ENCODE measurements at places on chromosomes 12 and 14. TPM values are rescaled to one million over a fixed set of nuclear protein-coding genes. Genes with fewer than 3 reads are reported as not detected.

The RBM23 gene
- total RNA-seq = 101 TPM

The ANO2 gene
- not detected for total RNA-seq

The TESPA1 gene
- total RNA-seq = not detected

The UBR7 gene
- 43.3 TPM for total RNA-seq

The CAPZA3 gene
- total RNA-seq = not detected
